ENCODE measurements at places on chromosomes 4 and X.

GRCh38 chrX:18353931-18354368 is 538 bp downstream of the SCML2 start:
- peak; percentile 47 for DNase-seq

DNA sequence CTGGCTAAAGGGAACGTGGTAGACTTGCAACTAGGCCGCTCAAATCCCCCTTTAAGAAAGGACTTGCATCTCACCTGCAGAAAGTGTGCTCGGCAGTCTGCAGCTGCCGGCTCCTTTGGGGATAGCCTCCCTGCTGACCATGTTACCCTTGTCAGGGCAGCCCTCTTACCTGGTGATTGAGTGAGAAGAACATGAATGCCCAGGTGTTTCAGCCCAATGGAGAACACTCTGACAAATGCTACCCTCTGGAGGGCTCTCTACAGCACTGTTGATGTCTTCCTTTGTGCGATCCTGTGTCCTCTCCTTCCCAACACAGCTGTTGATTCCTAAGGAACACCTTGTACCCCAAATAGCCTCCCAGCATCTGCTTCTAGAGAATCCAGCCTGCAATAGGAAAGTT is 178.7 kb upstream of the LDB2 start:
- DNase-seq, result no peak

GRCh38 chr4:3419836-3420605 is 21.7 kb upstream of the HGFAC start:
- DNase-seq, result no peak

DNA sequence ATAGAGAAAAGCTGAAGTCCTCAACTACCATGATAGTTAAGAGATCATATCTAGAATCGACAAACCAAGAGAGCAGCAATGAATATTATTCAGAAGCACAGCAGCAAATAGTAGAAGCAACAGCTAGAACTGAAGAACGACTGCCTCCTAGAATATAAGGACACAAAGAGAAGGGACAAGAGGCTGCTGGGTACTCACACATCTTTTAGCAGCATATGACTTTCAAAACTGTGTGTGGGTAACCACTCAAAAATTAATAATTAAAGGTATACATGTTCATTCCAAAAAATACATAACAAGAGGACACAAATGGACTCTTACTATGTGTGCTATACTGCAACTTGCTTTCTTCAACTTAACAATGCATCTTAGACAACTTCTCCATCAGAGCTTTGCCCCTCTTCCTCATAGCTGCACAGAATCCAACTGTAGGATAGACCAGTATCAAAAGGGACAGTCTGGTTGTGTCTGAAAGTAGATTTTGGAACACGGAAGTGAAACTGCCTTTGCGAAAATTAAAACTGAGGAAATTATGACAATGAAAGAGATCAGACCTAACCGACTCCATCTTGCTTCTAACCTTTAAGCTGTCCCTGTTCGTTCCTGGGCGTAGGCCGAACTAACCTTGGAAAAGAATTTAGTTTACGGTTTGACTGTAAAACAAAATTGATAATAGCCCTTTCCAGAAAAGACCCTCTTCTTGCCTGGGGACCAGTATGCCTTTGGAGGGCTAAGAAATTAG is 125.7 kb downstream of the SH3KBP1 start:
- DNase-seq, result no peak

DNA sequence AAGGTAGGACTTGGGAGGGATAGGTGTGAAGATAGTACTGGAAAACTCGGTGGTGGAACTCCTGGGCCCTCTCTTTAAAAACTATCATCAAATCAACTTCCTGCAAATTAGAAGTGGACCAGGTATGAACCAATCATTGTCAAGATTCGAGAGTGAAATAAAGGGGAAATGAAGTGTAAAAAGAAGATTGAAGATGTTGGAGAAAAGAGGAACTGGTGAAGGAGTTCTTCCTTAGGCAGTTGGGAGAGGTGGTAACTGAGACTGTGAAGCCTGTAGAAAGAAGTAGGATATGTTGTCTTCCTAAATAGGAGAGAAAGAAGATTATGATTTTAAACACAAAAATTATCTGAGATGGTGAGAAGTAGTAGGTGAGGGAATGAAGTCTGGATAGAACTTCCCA is 212.2 kb downstream of the PPP1R2C start:
- DNase-seq, result no peak
